ENCODE measurements at places on chromosomes 3 and 15. TPM values are rescaled to one million over a fixed set of nuclear protein-coding genes. Genes with fewer than 3 reads are reported as not detected.
A peak's percentile ranks its signal among the peaks of the same experiment; 100 is the strongest.

FBXW12 gene
- total RNA-seq, result not detected

RASGRF1 gene
- total RNA-seq, result 29.1 TPM

GPR27 gene
- total RNA-seq, result not detected

BUB1B gene
- 1.8 TPM for total RNA-seq

AP3B2 gene
- not detected for total RNA-seq

CKMT1A gene
- total RNA-seq, result not detected

CPN2 gene
- not detected for total RNA-seq

COL8A1 gene
- 34.9 TPM for total RNA-seq

BCHE gene
- total RNA-seq, result 0.05 TPM

MINAR1 gene
- 1.3 TPM for total RNA-seq

ATP8B4 gene
- 3.3 TPM for total RNA-seq

PLA2G4E gene
- not detected for total RNA-seq

HDAC11 gene
- total RNA-seq, result 12.6 TPM

PLCL2 gene
- 1.2 TPM for total RNA-seq

MAP1A gene
- total RNA-seq, result 332 TPM

SNRPA1 gene
- 19.6 TPM for total RNA-seq

DNA sequence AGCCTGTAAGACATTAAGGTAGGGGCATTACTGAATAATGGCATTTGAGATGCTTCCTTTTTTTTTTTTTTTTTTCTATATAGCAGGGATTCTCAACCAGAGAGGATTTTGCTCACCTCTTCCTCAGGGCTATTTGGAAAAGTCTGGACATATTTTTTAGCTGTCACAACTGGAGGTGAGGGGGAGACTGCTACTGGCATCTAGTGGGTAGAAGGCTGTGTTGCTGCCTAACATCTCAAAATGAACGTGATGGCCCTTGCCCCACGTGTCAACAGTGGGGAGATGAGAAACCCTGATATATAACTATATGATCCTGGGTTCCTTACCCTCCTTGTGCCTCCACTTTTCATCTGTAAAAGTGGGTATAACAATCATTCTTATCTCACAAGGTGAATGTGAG, 71.9 kb downstream of the CADPS start:
- DNase-seq, result no peak

DNA sequence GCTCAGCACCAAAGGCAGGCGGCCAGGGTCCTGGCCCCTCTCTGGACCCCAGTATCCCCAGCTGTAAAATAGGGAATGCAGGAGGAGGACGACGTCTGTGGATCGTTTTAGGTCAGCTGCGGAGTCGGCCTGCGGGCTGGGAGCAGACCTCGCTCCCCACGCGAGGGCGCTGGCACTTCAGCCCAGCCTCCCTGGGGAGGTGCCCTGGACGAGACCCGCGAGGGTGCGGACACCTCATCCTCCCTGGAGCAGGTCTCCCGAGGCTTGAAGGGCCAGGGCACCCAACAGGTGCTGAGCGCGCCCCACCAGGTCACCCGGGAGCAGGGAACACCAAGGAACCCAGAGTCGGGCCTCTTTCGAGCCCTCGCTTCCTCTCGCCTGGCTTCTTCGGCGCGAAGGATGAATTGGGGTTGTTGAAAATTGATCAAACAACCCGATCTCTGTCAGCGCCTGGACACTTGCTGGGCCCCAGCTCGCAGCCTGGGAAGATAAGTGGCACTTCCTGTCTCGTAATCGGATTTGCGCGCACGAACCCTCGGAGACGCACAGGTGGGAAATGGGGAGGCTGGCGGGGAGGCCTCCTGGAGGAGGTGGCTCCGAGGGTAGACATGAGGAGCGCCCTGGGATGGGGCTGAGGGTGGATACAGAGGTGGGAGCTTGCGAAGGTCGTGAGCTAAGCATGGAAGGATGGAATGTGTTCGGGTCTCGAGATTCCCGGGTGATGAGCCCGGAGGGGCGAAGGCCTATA, 588 bp upstream of the VIPR1 start:
- DNase-seq, result peak; percentile 21

DNA sequence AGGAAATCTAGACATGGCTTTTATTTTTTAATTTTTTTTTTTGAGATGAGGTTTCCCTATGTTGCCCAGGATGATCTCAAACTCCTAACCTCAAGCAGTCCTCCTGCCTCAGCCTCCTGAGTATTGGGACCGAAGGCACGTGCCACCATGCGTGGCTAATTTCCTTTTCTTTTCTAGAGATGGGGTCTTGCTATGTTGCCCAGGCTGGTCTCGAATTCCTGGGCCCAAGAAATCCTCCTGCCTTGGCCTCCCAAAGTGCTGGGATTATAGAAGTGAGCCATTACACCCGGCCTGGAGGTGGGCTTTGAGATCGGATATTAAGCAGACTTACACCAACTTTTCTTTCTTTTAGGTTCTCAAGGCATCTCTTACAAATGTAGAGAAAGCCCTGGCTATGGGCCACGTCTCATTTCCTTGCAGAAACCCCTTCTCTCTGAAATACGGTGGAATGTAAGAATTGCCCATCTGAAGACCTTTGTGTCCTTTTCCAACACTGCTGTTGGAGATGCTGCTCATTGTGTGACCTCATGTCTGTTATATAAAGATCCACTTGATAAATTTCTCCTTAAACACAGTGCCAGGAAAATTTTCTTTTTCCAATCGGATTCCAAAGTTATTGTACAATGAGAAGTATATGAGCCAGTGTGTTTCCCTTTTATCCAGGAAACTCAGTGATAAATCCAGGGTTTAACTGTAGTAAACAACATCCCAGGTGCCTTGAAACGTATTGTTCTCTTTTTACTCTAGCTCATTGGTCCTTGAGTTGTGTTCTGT, 36.8 kb upstream of the CFAP161 start:
- DNase-seq, result no peak

DNA sequence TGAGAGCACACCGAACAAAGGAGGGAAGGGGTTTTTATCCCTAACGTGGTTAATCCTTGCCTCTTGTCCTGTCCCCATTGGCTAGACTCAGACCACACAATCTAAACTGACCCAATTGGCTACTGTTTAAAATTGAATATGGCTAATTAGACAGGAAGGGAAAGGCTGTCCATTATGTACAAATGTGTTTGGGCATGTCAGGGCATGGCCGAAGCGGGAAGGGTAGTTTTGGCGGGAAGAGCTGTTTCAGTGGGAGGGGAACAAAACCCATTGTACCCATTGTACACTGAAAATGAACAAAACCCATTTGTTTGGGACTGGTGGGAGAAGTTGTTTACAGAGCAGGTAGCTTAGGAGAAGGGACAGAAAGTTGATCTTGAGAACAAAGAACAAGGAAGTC, 330.9 kb upstream of the POU1F1 start:
- no peak for DNase-seq

- peak; percentile 24 for DNase-seq
These were observed 909.6 kb downstream of the ROBO1 start for GRCh38 chr3:78858174-78858573.

DNA sequence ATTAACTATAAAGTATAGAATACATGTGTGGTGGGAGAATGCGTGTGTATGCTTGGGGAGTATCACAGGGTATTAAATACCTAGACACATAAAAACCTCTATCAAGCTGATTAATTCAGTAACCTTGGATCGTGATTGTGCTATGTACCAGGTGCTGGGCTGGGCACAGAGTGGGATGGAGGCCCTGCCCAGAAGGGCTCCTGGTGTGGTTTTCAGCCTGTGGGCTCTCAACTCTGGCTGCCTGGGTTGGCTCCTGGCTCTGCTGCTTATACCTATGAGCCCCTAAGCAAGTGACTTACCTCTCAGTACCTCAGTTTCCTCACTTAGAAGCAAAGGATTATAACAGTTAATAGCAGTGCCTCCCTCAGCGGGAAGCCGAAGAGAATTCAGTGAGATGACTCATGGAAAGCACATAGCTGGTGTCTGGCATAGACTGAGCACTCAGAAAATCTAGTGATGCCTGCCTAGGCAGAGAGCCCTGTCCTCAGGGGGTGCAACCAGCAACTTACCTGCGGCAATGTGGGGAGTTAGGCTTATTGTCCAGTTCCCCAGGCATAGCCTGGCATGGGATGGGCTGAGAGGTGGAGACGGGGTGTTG, 90.6 kb upstream of the MYZAP start:
- peak; percentile 40 for DNase-seq

- DNase-seq, result no peak
These were observed 180.7 kb upstream of the GRM7 start for GRCh38 chr3:6680119-6680806.

- DNase-seq, result no peak
These were observed 98.2 kb upstream of the PTPRG start for GRCh38 chr3:61463191-61463590.

- no peak for DNase-seq
These were observed at the start of gene C2CD4B for GRCh38 chr15:62165104-62165792. TSS of gene C2CD4B (minus strand) at chr15:62165285. CDS start at chr15:62164984, 301 bp downstream.

- peak; percentile 51 for DNase-seq
These were observed 28.9 kb downstream of the ITGB5 start for GRCh38 chr3:124858275-124858674.

GRCh38 chr15:81265256-81265943, 58.5 kb downstream of the STARD5 start:
- DNase-seq, result no peak

GRCh38 chr3:71050166-71050537, 533.4 kb downstream of the FOXP1 start:
- DNase-seq, result no peak

DNA sequence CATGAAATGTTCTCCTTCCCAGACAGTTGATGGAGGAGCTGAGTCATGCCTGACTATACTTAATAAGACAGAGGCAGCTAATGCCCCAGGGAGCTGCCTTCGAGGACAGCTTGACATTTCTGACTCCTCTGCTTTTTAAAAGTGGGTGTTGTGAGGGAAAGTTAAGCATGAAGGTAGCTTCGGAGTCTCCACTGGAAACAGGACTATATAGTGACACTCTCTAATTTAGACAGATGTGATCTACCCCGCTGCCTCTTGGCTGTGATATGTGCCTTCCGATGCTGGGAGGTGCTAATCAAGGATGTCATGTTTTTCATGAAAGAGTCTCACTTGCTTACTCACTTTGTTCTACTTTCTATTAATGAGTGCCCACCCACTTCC, 72.7 kb downstream of the IL1RAP start:
- DNase-seq, result peak; percentile 43

- peak; percentile 57 for DNase-seq
These were observed 693 bp downstream of the RASGRP1 start for GRCh38 chr15:38563723-38564519.

DNA sequence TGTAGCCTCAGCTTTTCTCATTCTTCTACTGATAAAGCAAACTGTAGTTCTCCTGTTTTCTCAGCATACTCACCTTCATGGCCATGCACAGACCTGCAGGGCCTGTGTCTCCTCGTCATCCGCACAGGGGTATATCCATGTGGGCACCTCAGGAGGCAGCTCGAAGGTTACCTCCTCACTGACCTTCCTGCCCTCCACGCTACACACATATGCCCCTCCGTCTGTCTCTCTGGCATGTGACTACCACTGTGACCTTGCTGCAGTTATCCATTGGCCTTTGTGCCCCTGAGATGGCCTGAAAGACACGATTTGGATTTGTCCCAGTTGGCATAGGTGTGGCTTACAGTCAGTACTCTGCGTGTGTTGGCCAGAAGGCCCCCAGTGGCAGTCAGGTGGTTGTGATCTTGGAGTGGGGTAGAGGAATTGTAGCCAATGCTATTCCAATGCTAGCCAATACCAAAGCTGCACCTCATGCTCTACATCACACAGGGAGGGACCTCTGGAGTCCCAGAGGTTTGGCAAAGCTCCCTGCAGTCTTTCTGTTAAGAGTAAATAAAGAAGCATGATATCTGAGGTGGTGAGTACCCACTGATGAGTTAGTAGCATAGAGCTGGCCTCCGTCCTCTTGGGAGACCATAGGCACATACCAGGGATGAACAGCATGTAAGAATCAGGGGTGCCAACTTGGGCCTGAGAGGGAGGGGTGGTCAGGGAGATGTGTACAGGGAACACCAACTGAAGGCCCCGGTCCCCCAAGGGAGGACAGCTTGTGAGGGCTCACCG, 143.4 kb downstream of the EEFSEC start:
- DNase-seq, result no peak

DNA sequence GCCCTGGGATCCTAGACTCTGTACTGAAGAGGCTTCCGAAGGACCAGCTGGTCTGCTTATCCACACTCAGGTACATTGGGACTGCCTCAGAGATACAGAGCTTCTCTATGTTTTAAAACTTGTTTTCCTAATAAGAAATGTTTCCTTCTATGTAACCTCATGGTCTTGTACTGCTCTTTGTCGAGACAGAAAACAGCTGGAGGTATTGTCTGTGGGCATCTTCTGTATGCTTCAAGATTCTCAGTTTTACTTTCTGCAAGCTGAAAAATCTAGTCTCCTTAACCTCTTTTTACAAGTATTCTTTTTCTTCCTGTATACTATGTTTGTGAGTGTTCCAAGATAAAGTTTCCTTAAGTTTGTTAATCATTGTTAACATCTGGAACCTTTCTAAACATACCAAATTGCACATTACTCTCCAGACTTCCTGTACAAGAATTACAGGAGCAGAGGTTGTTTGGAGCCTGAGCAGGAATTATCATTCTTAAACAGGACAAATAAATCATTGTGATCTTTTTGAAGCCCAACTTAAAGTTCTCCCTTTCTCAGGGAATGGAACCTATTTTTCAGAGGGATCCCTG, 358.3 kb upstream of the CFAP20DC start:
- DNase-seq, result no peak

DNA sequence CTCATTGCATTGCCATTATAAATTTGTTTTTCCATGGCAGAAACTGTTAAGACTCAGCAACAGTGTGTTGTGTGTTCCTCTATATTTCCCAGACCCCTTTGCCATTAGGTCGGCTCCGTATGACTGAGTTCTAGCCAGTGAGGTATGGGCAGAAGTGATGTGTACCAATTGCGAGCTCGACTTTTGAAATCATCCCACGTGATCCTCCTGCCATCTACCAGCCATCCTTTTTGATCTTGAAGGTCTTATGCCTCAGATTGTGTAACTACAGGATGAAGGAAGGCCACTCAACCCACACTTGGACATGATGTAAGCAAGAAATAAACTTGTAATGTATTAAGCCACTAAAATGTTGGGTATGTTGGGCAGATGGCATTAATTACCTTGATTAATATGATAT, 562.3 kb downstream of the PDCD6IP start:
- DNase-seq, result no peak

- peak; percentile 92 for DNase-seq
These were observed 63.9 kb downstream of the PGPEP1L start for GRCh38 chr15:98943601-98944151.

DNA sequence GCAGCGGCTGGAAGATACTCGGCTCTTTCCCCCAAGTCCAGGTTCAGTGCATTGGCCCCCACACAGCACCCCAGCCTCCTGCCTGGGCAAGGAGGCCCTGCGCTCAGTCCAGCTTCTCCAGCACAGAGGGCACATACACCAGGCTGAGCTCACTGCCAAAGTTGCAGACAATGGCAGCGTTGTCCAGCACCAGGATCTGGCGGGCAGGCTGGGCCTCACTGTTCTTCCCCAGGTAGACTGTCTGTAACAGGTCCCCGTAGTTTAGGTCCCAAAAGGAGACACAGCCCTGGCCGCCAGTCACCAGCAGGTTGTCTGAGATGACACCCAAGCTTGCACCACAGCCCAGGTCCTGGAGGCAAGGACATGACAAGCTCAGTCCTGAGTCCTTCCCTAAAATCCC, 32.9 kb downstream of the PTPN23 start:
- no peak for DNase-seq

GRCh38 chr3:40366203-40367162, 20.5 kb upstream of the ENTPD3 start:
- peak; percentile 22 for DNase-seq
